ENCODE measurements at places on chromosomes 1 and 21.
A peak's percentile ranks its signal among the peaks of the same experiment; 100 is the strongest.

GRCh38 chr21:17466166-17466565, 46.7 kb upstream of the CXADR start:
- no peak for DNase-seq

GRCh38 chr1:71738256-71738655, 544.1 kb downstream of the NEGR1 start:
- no peak for DNase-seq

GRCh38 chr1:201272799-201273198, 10.5 kb upstream of the PKP1 start:
- DNase-seq, result no peak

- DNase-seq, result no peak
Observed at GRCh38 chr21:14947613-14948160, 117.1 kb downstream of the NRIP1 start.

- DNase-seq, result no peak
Observed at GRCh38 chr1:161166669-161167548, 683 bp downstream of the PPOX start.

- no peak for DNase-seq
Observed at GRCh38 chr1:200542162-200542561, 78.4 kb downstream of the KIF14 start.

DNA sequence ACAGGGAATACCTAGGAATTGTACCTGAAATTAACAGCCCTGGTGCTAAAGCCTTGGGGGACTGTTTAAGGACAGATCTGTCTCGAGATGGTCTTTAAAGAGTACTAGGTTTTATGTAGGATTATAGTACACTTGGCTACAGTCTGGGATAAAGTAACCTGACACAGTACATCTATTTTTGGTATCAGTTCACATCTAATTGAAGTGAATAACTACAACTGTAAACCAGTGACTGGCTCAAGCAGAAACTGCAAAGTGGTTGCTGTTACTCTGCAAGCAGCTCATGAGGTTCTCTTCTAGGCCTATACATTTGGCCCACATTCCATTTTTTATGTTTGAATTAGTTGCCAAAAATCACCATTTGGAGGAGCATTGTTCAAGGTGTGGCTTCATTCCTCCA, 320.8 kb upstream of the USP25 start:
- DNase-seq, result no peak

GRCh38 chr1:198970916-198971315, 332.1 kb downstream of the PTPRC start:
- DNase-seq, result no peak

GRCh38 chr1:85358702-85359438, 82.4 kb upstream of the BCL10 start:
- DNase-seq, result no peak

- DNase-seq, result no peak
Observed at GRCh38 chr1:203726417-203726867, 38.5 kb upstream of the LAX1 start.

DNA sequence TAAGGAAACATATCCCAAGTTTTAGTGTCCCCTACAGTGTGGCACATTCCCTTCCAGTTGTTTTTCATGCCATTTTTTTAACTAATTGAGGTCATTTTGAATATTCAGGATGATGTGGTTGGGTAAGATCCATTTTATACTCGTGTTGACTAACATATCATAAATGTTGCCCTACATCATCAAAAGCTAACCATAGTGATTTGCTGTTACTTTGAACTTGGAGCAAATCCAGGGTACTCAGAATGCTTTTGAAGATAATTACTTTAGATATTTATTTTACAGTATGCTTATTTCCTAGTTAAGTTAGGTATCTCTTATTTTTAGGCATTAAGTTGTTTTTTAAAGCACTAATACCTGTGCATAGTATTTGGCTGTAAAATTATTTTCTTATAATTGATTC, 57.8 kb downstream of the DYRK1A start:
- no peak for DNase-seq

- DNase-seq, result no peak
Observed at GRCh38 chr1:223709598-223709997, 2.7 kb upstream of the CAPN2 start.

DNA sequence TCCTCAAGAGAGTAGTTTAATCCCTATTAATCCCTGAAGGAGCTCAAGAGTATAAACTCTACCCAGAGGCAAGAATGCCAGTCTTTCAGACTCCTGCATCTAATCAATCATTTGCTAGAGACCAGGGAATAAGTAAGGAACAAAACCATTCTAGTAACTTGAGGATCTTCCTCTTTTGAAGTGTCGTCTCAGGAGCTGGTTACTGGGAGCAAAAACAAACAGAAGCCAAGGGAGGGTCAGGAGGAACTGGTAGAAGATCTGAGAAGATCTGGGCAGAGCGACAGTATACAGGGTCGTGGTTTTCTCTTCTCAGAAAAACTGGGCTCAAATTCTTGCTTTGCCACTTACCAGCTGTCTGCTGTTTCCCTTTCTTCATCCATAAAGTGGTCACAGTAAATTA, 69.3 kb downstream of the RPS6KA1 start:
- DNase-seq, result no peak

GRCh38 chr1:11799099-11799498, 6.7 kb downstream of the MTHFR start:
- no peak for DNase-seq

DNA sequence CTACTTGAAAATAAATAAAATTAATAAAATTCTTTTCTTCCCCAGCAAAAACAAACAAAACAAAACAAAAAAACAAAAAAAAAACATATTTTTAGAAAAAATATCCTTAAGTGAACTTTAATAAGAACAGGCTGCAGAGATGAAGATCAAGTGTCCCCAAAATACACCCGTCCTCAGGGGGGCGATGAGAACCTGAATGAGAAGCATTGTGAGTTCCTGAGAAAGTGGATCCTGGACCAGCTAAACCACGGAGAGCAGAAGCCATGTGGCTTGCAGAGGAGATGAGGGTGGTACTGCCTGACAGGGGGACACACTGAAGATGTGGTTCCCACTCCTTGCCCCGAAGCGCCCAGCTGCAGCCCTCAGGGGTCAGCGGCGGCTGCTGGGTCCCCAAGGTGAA, 89.3 kb downstream of the ITPKB start:
- no peak for DNase-seq

GRCh38 chr1:54381524-54381923, 24.7 kb downstream of the SSBP3 start:
- no peak for DNase-seq

DNA sequence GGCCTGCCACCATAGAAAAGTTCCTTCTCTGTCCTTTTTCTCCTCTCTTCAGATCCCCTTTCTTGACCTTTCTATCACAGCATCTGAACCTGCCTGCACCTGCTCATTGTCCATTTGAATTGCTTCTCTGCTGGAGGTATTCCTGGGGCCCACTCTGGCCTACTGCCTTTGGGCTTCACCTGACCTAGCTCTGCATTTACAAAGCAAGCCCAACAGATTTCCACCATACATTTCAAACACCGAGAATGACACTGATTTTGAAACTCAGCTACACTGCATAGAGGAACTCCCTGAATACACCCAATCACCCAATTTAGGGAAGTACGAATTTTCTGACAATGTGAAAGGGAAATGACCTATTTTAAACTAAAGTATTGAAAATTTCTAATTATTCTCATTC, 284.5 kb upstream of the USP25 start:
- no peak for DNase-seq

DNA sequence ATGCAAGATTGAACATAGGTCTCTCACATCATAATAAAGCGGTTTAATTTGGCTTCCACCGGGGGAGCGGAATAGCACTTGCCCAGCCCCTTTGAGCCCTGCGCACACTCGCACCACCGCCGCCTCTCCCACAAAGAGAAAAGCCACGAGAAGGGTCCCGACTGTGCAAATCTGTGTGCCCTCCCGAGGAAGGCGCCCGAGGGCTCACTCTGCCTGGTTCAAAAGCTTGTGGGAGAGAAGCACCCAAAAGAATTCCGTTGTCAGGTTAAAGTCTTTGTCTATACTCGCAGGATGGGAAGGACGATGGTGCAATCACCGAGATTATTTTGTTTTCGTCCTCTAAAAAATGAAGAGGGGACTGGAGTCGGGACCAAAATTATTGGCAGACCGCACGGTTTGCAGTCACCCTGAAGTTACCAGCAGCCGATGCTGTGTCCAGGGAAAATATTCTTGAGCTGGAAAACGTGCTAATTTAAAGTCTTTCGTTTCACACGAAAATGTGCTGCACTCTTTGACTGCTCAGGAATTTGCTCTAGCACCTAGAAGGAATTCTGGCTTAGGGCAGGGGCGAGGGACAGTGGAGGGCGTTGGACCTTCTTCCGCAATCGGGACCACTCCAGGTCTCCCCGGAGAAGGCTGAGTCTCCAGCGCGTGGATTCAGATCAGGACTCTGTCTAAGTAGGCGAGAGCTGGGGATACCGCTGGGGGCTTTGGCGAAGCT, 6.6 kb upstream of the SIM2 start:
- DNase-seq, result no peak

GRCh38 chr1:185567440-185567839, 166.8 kb upstream of the HMCN1 start:
- DNase-seq, result no peak

GRCh38 chr21:39006571-39007311, 176.5 kb downstream of the PSMG1 start:
- no peak for DNase-seq

DNA sequence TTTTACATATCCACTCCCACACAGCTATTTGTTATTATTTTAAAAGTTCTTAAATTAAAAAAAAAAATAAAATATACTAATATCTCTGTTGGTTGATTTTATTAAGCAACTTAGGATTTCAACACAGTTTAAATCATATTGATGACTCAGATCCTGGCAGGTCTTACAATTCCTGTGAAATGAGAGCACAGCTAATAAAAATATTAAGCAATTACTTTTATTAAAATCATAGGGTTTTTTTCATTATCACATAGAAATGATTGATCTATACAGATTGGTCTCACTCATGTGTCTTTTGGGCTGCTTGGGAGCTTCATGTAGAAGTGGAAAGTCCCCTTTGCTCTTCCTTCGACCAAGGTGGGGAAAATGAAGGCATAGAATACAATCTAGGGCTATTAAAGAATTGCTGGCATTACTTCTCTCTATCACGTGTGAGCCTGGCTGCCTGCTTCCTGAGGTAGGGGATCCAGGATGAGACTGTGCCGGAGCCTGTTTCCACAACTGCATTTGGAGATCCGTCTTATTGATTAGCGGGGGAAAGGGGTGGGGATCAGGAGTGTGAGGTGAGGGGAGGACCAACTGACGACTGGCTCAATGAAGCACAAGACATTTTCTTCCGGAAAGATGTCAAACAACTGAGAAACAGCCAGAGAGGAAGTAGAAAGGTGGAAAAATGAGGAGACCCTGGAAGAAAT, 858.0 kb downstream of the USP25 start:
- DNase-seq, result no peak

GRCh38 chr21:41236352-41236973, 68.5 kb downstream of the BACE2 start:
- DNase-seq, result no peak

DNA sequence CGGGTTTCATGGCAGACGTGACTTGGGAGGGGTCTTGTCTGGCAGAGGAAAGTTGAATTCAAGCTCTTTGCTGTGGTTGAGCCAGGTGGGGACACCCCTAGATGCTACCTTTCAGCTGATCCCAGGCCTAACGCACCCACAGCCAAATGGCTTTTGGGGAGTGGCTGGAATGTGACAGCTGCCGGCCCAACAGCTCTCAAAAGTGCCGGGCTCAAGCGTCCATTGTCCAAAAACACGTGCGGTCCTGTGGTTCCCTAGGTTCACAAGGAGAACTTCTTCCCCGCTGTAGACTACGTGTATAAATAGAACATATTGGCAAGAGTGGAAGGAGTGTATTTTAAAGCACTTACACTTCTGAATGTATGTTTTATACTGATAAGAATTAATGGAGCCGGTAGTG, 87.1 kb upstream of the ARHGEF16 start:
- no peak for DNase-seq

DNA sequence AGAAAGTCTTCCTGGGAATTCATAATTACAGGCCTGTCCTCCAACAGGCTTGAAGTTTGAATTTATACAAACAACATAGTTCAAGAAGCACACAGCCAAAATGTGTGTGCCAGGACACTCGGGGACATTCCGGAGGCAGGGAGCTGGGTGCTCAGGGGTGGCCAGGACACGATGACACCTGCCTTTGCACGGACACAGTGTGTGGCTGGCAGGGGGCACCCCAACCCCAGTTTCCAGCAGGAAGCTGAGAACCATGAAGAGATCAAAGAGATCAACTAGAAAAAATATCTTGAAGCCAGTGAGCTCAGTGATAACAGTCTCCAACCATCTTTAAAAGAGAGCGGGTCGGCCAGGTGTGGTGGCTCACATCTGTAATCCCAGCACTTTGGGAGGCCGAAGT, 32.5 kb upstream of the TRAPPC10 start:
- no peak for DNase-seq

GRCh38 chr21:21508859-21509258, 510.6 kb downstream of the NCAM2 start:
- no peak for DNase-seq

DNA sequence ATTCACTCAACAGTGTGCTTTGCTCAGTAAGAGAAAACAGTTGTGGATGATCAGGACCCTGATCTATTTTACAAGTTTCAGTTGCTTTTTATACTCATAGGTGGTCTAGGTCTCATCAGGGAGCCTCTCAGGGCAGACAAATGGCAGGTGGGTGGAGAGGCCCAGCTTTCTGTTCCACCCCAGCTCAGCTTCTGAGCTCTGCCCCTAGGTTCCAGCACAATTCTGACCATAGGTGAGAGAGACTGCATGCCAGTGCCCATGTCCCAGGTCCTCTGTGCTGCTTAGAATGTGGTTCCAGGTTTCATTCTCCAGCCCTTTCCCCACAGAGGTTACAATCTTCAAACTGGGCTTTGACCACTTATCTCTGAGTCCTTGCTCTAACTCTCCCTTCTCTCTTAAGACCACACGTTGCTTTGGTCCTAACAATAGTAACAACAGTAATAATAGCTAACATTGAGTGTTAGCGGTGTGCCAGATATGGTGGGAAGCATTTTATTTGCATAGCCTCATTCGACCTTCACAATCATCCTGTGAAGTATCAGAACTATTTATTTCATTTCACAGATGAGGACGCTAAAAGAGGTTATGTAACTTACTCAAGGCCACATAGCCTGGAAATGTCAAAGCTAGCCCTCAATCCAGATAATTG, 19.6 kb upstream of the DUSP10 start:
- DNase-seq, result no peak

DNA sequence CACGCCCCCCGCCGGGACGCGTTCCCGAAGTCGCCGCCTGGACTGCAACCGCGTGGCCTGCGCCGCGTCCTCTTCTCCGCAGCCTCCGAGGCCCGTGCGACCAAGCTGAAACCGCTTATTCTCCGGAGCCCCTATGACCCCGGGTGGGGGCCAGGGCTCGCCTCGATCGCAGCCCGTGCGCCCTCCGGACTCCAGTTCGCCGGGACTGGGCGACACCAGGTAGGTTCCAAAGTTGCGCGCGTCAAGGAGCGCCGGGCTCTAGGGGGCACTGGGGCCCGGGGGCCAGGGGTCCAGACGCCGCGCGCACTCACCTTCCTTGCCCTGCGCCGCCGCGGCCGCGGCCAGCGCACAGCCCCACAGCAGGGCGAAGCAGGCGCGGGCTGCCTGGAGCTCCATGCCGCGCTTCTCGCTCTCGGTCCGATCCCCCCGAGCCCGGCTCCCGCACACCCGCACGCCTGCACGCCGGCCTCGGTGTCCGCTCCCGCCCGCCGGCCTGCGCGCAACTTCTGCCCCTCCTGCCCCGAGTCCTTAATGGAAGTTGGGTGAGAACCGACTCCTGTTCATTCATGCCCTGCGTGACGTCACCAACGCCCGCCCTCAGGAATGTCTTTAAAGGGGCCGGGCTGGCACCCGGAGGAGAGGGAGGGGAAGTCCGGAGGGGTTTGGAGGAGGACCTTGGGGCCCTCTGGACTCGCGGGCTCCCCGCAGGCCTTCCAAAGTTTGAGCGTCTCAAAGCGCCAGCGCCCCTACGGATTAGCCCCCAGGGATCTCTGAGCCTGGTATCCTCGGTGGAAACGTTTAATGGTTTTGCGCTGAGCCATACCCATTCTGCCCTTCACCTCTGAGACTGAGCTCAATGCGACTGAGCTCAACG, at the start of gene EPHA2:
Gene EPHA2, minus strand, starts transcription at position 533 of the 874 bp plus-strand sequence. Its CDS starts 137 bp downstream, at position 396.
- peak; percentile 87 for DNase-seq

Data from HTR-8/SVneo (cell line).